Dermis microvascular lymphatic vessel endothelial cell (primary cell): ENCODE measurements at places on chromosomes 4 and X. TPM values are rescaled to one million over a fixed set of nuclear protein-coding genes. Genes with fewer than 3 reads are reported as not detected.

Gene GAGE12E
- not detected in 2 replicates for total RNA-seq

Gene NPFFR2
- total RNA-seq = not detected in 2 replicates

Gene NUDT9
- 11.2 and 16.7 TPM in 2 replicates for total RNA-seq

Gene PPBP
- total RNA-seq = not detected in 2 replicates

Gene ZNF185
- total RNA-seq = 6.5 and 8.5 TPM in 2 replicates

Gene TREX2
- total RNA-seq = 2.3 and 7.6 TPM in 2 replicates

Gene PNMA5
- not detected in 2 replicates for total RNA-seq

DNA sequence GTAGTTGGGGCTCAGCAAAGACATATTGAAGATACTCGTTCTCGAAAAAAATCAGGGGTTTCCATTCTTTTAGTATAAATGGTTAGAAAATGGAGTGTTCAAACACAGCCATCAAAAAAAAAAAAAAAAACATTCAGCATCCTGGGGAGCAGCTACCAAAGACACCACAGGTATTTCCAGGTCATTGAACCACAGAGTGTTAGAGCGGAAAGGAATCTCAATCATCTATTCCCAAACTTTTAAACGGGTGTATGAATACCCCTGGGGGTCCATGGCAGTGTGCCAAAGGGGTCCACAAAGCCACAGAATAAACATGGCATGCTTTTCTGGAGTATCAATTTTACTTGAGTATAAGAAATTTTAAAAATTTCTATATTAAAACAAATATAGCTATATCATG lies 6.9 kb upstream of the FGF16 start:
- DNase-seq = no peak

DNA sequence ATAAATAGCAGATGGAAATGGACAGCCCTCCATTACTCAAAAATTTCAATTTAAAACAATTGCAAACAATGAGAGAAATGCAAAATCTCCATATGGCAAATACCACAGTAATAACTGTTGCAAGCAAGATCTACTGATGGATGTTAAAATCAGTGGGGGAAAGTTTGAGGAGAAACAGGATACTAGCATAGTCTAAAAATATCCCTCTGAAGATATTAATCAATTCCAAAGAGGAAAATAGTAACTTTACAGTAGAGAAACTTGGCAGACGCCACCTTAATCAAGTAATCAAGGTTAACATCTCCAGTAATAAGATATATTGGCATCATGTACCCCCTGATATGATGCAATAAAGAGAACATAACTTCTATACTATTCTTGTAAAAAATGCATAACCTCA lies 344.8 kb downstream of the ZNF674 start:
- DNase-seq = no peak

- DNase-seq = peak; percentile 32
Observed at GRCh38 chr4:74543231-74543781, 98.4 kb downstream of the AREG start.

DNA sequence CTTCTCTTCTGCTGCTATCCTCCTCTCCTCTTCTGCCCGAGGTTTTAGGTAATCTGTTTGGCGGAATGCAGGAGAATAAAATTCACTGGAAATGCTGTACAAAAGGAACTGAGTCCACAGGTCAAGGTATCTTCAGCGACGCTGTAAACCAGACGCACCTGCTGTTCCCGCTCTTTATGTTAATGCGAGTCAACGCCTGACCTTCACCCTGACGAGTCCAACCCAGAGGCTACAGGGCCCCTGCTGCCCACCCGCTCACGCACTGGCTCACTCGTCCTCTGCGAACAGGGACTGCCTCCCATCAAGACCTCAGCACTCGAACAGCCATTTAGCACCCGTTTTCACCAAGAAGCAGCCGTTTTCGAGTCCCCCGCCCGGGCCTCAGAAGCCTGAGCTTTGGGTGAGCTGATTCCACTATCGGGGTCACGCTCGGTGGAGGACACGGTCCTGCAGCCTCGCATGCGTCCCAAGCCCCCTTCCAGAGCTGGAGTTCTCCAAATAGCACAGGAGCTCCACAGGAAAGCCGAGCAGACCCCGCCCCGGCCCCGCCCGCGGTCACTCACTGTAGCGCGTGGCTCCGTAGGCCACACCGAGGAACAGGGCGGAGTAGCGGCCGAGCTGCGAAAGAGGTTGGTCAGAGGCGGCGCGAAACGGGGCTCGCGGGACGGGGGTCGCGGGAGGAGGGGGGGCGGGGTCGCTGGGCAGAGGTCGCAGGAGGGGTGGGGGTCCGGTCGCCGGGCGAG lies 556 bp downstream of the ATP5ME start:
- no peak for DNase-seq

DNA sequence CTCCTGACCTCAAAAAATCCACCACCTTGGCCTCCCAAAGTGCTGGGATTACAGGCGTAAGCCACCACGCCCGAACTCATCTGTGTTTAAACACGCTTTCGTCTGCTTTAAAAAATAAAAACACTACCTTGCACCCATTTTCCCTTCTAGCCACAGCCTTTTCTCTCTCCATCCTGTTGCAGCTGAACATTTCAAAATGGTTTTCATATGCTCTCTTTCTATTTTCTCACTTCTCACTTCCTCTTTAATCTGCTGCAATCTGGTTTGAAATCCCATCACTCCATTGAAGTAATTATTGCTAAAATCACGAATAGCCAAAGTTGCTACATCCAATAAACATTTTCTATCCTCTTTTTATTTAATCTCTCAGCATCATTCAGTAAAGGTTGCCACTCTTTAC lies 70.0 kb downstream of the DCHS2 start:
- DNase-seq = no peak

- DNase-seq = no peak
Observed at GRCh38 chrX:153601511-153602110, 2.7 kb upstream of the CCNQ start.

GRCh38 chrX:12981880-12982279 lies 7.0 kb downstream of the TMSB4X start:
- DNase-seq = peak; percentile 44

DNA sequence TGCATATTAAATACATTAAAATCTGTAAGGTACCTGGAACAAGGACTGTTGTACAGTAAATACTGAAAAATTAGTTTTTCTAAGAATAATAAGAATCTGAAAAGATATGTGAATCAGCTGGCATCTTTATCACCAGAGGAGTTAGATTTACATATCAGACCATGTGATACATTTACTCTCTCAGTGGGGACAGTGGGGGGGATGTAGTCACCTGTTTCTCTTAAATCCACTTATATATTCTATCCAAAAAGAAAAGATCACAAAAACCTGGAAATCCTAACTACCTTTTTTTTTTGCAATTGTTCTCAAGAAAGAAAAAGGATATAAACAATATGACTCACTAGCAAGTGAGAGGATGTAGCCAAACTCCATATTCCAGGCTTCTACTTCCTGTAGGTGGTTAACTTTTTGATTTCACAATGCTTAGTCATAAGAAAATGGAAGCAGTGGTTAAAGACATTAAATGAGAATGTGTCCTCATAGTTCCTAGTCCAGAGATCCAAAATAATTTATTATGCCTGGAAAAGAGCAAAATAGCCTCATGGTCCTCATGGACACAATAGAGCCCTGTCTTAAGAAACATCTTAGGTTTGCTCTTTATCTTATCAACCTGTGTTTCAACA lies 22.5 kb upstream of the MYOZ2 start:
- peak; percentile 93 for DNase-seq

DNA sequence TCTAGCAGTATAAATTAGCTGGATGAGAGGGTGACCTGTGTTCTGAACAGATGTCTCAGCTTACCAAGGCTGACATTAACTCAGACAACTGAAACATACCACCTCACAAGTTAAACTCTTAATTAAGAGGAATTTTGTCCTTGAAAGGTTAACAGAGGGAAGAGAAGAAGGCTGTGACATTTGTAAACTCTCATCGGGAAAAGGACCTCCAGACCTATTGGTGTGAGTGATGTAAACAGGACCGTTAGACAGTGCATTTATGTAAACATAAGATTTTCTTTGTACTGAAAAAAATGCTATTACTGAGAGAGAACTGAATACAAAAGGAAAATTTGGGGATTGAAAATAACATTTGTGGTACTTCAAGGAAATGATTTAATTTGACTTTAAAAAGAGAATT lies 308.4 kb upstream of the DIAPH2 start:
- no peak for DNase-seq

GRCh38 chr4:38734911-38735310 lies 47.9 kb downstream of the TLR10 start:
- DNase-seq = no peak
